ENCODE measurements at places on chromosomes 5 and 9.

DNA sequence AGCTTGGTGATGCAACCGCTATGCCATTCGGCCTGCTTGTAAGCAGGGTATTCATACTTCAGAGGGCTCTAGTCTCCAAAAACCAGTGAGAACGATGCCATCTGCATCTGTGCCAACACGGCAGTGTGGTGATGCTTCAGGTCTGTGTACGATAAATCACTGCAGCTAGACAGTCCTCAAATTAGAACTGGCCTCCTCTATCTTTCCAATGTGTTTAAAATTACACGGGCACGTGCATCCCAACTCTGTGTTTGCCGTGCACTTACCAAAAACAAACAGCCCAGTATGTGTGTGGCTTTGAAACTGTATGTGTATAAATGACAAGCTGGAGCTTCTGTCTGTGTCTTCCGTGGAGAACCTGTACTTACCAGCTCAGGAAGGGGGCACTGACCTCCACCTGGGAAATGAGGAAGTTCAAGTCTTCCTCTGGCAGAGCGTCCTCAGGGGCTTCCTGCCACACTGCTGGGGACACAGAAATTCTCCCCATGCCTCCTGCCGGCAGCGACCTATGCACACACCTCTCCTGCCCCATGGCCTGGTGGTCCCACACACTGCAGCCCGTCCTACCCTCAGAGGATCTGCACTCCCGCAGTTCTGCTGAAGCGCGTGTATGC is 12.3 kb downstream of the MED10 start:
- DNase-seq: no peak

- no peak for DNase-seq
Measured at GRCh38 chr5:153153086-153153485, 337.4 kb upstream of the GRIA1 start.

GRCh38 chr9:120877276-120878034 is 467 bp upstream of the PHF19 start:
- DNase-seq: peak; percentile 48

- DNase-seq: no peak
Measured at GRCh38 chr9:128149951-128150593, 819 bp downstream of the LCN2 start.

DNA sequence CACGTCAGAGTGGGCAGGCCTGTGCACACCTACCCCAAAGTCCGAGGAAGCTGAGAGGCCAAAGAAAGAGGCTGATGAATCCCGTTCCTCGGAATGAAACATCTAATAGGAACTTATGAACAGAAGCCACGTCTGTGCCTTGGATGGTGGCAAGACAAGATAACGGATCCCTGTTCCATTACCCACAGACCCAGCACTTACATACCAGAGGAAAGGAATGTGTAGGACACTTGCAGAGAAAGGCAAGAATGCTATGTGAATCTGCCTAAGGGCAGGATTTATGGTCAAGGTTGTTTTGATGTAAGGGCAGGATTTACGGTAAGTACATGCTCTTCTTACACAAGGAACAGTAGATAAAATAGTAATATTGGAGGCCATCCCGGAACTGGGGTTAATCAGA is 93.2 kb downstream of the WDR41 start:
- DNase-seq: no peak

DNA sequence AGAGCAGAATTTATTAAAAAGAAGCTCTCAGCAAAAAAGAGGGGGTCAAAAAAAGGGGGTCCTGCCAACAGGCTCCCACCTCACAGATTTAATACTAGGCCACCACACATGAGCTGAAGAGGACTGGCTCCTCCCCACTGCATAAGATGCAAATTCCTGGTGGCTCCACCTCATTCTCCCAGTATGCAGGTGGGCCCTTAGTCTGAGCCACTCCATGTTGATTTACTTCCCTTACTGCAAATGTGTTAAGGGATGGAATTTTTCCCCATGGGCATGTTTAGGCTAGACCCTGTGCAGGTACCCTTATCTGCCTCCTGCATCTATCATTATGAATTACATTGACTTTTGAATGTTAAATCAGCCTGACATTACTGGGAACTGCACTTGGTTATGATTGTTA is 82.9 kb downstream of the ISOC1 start:
- no peak for DNase-seq

GRCh38 chr5:80985600-80986228 is 25.6 kb downstream of the RASGRF2 start:
- DNase-seq: no peak

DNA sequence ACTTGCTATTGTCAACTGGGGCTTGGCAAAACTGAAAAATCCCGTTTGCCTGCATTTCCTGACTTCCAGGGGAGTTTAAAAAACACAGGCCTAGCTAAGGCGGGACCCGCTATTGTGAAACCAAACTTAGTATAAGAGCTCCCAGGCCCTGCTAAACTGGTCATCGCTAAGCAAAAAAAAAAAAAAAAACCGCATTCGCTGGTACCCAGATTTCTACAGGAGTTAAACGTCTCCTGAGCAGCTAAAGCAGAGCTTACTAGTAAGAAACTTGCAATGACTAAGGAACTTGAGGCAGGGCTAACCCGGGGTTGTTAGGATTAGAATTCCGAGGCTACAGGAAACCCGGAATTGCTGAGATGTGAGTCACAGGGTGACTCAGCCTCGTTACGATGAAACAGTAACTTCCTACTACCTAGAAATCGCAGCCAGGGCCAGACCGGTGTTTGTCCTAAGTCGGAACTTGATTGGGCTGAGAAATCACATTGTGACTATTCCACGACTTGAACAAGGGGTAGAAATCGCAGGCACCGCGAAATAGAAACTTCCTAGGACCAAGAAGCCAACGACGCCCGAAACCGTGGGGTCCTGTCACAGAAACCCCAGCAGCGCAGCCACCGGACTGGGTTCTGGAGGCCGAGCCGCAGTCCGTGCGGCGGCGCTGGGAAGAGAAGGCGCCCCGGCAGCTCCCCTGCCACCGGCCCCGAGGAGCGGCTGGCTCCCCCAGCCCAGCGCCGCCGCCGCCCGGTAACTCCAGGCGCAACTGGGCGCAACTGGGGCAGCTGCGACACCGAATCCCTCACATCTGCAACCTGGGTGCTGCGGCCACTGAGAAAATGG is 89.4 kb downstream of the ANXA2R start:
- no peak for DNase-seq

- DNase-seq: no peak
Measured at GRCh38 chr9:128946571-128947276, 679 bp downstream of the DOLK start.

DNA sequence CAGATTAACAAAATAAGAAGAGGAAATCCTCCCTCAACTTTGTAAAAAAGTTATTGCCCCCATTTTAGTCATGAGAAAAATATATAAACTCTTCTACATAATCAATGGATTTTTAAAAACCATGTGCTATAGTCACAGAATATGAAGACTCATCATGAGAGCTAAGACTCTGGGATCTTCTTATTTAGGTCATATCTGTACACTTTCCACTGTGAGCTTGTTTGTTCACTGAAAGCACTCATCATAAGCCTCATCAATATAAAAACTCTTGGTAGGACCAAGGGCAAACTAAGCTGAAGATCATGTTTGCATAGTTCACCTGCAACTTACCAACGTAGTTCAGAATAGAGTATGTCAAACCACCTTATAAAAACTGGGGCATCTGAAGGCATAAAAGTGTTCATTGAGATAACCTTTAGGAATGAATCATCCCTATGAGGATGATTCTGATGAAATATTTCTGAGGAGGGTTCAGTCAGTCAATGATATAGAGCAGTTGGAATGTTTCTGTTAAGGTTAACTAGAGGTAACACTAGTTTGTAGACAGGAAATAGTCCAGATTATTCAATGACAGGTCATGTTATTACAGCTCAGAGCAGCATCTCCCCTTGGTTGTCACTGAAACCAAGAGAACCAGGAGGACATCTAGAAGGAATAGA is 289.9 kb upstream of the SMC2 start:
- no peak for DNase-seq

Measured in stimulated activated CD8-positive, alpha-beta memory T cell treated with anti-CD3 and anti-CD28 coated beads, Interleukin-15, amount 100 ng/mL, for 24 hours (primary cell).